ENCODE measurements at places on chromosomes 2 and 18.
A peak's percentile ranks its signal among the peaks of the same experiment; 100 is the strongest.

DNA sequence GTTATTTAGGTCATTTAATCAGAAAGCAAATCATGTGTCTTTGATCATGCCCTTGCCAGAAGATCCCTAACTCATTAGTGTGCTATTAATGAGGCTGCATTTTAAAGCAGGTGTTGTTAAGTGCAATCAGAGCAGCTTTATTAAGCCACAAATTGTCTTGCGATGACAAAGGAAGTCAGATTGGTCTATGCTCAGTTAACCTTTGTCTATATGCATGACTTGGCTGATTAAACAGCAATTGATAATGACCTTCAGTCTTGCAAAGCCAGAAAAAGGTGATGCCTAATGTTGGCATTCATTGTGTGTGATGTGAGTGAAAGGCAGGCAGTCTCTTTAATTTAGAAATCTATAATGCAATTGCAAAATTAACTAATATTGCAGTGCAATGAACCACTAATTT, 166.9 kb downstream of the RND3 start:
- DNase-seq = no peak

DNA sequence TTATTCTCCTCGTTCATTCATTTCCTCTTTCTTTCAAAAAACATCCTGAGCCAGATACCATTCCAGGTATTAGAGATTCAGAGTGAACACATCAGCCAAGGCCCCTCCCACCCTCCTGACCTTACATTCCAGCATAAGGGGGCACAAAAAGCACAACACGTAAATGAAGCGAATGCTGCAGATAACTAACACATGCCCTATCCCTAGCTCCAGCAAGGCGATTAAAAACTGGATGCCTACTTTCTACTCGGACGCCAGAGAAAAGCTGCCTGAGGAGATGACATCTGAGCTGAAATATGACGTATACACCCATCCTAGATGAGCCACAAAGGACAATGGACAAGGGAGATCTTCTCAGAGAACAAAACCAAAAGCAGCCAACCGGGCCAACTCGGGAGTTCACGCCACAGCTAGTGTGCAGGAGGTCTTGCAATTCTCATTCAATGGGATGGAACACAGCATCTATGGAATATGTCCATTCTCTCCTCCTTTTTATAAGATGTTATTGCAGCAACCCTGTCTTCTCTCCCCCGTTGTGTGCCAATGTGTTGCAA, 33.5 kb downstream of the FEZ2 start:
- no peak for DNase-seq

GRCh38 chr2:187056416-187057334, 207.7 kb upstream of the ZSWIM2 start:
- no peak for DNase-seq

DNA sequence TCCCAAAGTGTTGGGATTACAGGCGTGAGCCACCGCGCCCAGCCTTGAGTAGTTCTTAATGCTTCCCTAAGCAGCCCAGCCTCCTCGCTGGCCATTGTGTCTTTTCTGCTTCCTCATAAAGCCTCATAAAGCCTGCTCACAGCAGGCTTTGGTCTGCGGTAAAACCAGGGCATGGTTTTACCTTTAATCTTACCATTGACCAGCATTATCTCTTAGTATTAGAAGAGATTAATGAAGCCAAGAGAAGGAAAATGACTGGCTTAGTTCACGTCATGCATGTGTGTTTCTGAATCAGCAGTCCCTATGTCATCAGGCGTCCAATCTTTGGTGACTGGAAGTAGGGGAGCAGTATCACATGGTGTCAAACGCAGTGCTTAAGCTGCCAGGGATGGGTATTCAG, 14.9 kb upstream of the CDCA7 start:
- no peak for DNase-seq

DNA sequence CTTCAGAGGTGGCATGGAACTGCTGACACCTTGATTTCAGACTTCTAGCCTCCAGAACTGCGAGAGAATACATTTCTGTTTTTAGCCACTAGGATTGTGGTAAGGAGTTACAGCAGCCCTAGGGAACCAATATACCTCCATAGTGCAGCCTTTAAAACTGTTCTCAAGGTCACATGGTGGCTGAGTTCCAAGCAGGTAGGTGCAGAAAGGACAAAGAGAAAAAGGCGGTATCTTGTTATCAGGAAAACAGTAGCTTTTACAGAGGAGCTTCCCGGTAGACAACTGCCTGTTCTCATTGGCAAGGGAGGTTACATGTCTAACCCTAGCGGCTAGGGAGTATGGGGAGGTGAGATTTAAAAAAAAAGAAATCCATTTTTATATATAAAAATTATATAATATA, 96.2 kb upstream of the BCL2L11 start:
- no peak for DNase-seq

DNA sequence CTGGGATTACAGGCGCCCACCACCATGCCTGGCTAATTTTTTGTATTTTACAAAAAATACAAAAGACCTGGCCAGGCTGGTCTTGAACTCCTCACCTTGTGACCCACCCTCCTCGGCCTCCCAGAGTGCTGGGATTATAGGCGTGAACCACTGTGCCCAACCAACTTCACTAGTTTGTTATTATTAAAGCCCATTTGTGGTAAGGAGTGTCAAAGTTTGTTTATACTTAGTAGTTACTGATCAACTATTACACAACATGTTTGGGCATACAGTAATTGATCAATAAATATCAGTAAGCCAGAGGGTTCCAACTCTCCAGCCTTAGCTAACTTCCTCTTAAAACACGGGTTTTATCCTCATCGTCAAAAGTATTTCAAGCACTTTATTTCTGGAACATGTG, 67.5 kb upstream of the ZNG1B start:
- no peak for DNase-seq

DNA sequence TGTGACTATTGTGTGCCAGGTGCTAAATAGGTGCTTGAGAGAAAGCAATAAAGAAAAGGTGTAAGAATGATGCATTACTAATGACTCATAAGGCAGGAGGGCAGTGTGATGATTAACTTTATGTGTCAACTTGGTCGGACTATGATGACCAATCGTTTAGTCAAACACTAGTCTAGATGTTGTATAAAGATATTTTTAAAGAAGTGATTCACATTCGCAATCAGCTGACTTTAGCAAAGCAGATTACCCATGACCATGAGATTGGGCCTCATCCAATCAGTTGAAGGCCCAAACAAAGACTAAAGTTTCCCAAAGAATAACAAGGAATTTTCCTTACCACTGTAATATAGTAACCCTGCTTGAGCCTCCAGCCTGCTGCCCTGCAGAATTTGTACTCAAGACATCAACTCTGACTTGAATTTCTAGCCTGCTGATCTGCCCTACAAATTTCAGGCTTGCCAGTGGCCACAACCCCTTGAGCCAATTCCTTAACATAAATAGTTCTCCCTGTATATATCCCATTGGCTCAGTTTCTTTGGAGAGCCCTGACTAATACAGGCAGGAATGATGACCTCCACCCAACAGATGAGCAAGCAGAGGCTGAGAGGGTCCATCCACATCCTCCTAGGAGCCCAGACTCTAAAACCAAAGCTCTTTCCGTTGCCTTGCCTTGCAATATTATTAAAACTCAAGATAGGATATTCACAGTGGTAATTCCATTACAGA, 132.6 kb downstream of the ACTR3 start:
- peak; percentile 74 for DNase-seq

DNA sequence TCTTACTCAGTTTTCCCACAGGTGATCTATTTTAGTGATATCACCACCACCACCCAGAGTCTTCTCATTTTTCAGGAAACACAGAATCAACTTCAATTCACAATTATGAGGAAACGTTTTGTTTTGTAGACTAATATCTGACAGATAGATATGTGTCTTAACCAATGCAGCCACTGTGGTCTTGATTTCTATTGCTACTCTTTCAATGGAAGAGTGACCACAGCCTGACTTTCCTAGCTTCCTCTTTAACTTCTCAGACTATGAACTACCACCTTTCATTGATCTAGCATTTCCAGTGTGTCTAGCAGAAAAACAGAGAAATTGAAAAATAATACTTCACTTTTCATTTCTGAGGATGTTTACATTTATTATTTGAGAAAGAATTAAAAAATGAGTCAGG, 20.5 kb downstream of the ADAM17 start:
- DNase-seq = no peak

- DNase-seq = no peak
Measured at GRCh38 chr2:37026050-37026449, 58.1 kb downstream of the HEATR5B start.

- no peak for DNase-seq
Measured at GRCh38 chr18:12908706-12909105, 24.7 kb upstream of the PTPN2 start.

GRCh38 chr2:235925250-235925919, 242.8 kb downstream of the GBX2 start:
- DNase-seq = no peak

- no peak for DNase-seq
Measured at GRCh38 chr18:74229891-74230290, 61.9 kb downstream of the CYB5A start.

- DNase-seq = peak; percentile 33
Measured at GRCh38 chr2:216222650-216223352, 113.7 kb downstream of the XRCC5 start.

DNA sequence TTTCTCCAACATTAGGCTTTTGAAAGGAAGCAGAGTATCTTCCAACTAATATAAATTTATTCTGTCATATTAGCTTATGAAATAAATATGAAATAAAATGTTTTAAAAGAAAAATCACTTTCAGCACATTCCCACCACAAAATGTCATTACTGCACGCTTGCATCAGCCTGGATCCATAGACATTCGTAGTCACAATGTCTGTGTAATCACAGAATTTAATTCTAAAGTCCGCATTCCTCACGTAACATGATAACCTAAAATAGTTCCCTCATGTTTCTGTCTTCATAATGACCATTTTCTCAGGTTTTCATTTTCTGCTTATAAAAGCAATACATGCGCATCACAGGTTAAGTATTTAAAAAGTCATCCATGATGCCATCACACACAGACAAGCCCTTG, 47.1 kb downstream of the HDAC4 start:
- DNase-seq = no peak

DNA sequence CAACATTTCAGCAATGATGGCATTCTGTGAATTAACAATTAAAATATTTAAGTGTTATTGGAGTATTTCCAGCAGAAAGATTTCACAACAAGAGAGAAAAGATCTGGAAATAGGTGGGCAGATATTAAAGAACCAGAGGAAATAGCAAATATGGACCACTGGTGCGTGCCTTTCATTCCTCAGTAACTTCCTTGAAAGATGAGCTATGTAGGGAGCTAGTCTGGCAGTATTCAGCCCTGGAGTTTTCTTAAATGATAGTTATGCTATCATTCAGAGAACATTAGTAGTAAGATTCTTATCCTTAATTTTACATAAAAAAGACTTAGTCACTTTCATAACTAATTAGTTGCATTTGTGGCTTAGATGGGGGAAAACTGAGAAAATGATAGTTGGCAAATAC, 41.5 kb downstream of the TANC1 start:
- no peak for DNase-seq

DNA sequence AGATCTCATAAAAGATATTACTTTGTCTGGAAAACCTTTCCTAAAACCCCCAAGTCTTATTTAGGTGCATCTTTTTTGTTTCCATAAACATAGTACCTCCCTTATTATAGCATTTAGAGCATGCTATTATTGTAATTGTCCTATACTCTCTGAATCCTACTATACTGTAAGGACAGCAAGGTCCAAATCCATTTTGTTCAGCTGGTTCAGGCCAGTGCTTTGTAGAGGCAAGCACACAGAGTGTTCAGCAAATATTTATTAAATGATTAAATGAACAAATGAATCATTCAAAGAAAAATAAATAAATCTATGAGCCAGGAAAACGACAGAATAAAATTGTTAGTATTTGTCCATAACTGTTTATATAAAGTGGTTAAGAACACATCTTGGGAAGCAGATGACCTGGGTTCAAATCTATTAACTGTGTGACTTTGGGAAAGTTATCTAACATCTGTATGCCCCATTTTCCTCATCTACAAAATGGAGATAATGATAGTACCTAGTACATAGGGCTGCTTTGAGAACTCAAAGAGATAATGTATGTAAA, 86.0 kb downstream of the COL3A1 start:
- no peak for DNase-seq

Measured in Panc1 (cell line).